ENCODE measurements at places on chromosomes 1 and 21. TPM values are rescaled to one million over a fixed set of nuclear protein-coding genes. Genes with fewer than 3 reads are reported as not detected.

The KIF26B gene
- 0.83 TPM for total RNA-seq

The ZSWIM5 gene
- not detected for total RNA-seq

The GPR157 gene
- 2.8 TPM for total RNA-seq

The SV2A gene
- total RNA-seq = 4.0 TPM

The OR2L13 gene
- total RNA-seq = not detected

The REN gene
- total RNA-seq = not detected

The TMEM82 gene
- not detected for total RNA-seq

The SH2D2A gene
- not detected for total RNA-seq

The GJA5 gene
- total RNA-seq = not detected

The OR2AK2 gene
- not detected for total RNA-seq

The FCGR3A gene
- total RNA-seq = not detected

Measured in myocyte (in vitro differentiated cells).